AG04450 (cell line): ENCODE measurements at places on chromosomes 3 and 15.

DNA sequence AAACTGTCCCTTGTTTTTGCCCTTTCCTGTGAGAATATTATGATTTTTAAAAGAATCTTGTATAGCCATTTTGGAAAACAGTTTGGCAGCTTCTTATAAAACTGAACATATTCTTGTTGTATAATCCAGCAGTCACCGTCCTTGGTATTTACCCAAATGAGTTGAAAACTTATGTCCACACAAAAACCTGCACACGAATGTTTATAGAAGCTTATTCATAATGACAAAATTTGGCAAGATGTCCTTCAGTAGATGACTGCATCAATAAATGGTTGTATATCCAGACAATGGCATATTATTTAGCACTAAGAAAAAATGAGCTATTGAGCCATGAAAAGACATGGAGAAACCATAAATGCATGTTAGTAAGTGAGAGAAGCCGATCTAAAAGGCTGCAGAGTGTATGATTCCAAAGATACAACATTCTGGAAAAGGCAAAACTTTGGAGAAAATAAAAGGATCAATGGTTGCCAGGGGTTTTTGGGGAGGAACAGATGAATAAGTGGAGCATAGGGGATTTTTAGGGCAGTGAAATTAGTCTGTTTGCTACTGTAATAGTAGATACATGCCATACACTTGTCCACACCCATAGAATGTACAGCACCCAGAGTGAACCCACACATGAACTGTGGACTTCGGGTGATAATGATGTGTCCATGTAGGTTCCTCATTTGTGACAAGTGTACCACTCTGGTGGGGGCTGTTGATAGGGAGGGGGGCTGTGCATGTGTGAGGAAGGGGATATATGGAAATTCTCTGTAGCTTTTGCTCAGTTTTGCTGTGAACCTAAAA lies 31.7 kb downstream of the LIMD1 start:
- DNase-seq = no peak

DNA sequence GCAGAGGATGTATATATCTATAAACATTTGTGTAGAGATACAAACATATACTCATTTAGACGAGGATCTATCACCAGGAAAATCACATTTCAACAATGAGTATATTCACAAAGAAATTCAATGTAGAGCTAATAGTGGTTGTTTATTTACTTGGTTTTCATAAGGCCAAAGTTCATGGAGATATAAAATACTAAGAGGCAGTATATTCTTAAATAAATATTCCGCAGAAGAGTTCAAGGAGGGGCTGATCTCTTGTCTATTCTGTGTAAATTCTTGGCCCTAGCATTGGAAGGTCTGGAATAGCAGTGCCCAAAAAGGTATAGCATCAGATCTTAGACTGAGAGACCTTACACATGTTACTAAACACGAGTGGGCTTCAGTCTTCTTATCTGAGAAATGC lies 122.1 kb downstream of the EDEM1 start:
- DNase-seq = no peak

GRCh38 chr15:85381850-85382751 lies 1.7 kb downstream of the AKAP13 start:
- DNase-seq = no peak

DNA sequence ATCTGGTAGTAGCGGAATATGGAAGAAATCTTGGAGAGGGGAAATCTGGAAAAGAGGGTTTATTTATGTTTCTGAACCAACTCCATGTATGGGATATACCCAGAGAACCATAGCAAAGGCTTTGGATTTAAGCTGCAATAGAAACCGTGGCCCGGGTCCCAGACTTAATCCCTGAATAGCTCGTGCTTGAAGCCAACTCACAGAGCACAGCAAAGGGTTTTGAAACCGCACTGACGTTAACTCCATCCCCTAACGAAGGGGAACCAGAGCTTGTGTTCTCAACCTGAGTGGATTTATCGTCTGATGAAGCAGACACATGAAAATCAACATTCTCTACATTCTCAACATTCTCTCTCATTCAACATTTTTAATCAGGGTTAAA lies 154.6 kb downstream of the APBA2 start:
- DNase-seq = peak; percentile 30

- no peak for DNase-seq
These were observed 11.3 kb upstream of the RPL14 start for GRCh38 chr3:40445880-40446279.

DNA sequence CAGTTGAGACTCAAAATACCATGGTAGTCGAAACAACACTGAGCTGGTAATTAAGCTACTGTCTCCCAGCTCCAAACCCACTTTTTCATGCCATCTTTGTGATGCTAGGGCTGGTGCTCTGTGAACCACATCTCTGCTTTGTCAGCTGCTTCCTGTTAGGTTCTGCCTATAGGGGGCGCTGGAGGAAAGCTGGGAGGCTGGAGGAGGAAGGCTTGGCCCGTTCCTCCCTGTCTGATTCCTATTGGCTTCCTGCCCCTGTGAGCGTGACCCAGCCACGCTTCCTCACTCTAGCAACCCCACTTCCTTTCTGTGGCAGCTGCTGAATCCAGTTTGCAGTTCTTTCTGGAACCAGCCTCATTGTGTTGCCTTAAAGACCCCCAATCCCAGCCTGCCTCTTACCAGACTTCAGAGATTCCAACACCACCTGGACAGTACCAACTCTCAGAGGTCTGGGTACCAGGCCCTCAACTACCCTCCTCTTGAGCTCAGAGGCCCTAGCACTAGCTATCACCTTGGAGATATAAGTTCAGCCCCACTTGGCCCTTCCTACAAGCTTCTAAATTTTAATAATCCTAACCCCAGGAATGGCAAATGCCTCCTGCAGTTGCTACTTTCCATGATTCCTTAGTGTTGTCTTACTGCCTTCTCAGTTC lies 120.9 kb downstream of the ERC2 start:
- no peak for DNase-seq

DNA sequence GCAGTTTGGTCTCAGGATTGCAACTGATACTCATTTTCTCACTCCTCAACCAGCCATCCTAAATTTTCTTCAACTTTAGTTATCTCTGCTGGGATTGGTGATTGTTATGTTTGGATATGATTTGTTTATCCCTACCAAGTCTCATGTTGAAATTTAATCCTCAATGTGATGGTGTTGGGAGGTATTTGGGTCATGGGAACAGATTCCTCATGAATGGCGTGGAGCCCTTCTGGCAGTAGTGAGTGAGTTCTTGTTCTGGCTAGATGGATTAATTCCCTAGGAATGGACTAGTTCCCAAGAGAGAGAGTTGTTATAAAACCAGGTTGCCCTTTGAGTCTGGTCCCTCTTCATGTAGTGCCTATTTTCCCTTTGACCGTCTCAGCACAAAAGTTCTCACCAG lies 399.9 kb downstream of the SQOR start:
- no peak for DNase-seq

DNA sequence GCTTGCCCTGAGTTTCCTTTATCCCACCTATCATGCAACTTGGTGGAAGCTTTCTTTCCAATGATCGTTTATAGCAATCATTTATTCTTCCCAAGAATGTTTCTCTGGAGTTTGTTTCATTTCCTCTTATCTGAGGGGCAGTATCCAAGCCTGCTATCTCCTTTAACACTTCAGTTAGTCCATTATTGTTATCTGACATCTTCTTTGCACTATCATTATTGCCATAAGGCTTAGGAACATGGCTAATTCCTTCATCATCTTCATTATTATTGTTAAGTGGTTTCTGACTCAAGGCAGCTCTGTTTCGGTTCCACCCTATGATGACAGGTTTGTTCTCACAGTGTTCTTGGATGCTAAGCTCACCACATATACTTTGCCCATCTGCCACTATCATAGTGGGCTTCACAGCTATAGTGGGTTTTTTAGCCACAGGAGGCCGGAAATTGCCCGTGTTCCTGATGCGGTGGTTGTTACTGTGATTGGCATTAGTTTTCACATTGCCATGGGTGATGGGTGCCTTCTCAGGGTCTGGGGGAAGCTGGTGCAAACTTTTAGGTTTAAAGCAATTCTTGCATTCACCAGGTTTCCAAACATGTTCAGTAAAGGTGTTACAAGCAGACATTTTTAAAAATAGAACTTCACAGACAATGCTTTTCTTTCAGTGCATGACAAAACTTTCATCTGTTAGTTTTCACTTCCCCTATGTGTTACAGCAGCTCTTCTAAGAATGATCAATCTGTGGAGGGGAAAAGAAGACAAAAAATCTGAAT lies 110.6 kb upstream of the TSPAN3 start:
- DNase-seq = no peak

GRCh38 chr15:59904450-59905135 lies 99.5 kb upstream of the FOXB1 start:
- DNase-seq = no peak

DNA sequence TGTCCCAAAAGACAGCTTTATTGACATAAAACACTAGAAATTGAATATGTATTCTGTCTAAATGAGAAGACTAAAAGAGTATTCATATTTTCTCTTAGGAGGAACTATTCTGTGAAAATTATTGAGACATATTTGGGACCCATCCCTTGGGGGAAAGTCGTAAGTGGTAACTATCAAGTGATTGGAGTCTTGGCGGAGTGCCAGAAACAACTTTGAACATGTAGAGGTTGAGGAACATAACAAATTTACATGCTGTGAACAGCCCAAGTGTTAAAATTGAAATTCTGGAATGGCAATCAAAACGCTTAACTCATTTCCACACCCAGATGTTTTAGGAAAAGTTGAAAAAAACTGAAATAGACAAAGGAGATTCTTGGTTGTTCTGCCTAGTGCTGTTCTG lies 1034.6 kb downstream of the NSUN3 start:
- DNase-seq = no peak

- no peak for DNase-seq
These were observed 287.5 kb downstream of the PTPRG start for GRCh38 chr3:61848885-61849284.

DNA sequence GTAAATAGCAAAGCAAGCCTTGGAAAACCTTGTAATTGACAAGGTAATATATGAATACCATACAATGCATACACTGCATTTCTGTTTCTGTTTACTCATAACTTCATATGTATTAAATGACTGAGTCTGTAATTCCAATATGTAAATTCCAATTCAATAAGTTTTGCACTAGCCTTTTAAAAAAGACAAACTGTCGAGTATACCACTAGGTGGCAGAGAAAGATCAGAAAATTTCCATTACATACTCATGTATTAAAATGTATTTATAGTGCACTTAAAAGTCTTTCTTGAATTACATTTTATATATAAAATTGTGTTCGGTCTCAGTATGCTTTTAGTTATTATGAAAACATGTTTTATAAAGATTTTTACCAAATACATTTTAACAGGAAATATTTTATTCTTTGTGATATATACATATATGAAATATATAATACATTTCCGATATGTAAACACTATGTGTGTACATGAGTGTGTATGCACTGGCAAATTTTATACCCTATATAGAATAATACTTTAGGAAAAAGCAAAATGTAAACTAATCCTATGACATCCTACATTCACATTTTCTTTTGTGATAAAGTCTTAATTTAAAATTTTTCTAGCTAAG lies 216.8 kb downstream of the VGLL3 start:
- DNase-seq = no peak
